ENCODE measurements at places on chromosomes 5 and 9.

DNA sequence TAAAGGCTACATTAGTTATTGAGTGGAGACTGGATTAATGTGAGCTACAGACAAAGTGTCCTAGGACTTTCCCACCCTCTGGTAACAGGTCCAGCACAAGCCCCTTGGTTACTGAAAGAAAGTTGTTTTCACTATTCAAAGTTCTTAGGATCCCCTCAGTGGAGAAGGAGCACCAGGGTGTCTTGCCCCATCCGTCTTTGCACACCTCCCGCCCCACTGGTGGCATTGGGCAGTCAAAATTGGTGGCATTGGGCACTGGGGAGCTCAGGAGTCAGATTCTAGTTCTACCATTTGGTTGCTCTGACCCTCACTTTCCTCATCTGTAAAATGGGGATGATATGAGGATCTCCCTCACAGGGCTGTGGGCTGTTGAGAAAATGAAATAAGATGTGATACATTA, 2.4 kb upstream of the ANGPTL2 start:
- DNase-seq, result no peak

DNA sequence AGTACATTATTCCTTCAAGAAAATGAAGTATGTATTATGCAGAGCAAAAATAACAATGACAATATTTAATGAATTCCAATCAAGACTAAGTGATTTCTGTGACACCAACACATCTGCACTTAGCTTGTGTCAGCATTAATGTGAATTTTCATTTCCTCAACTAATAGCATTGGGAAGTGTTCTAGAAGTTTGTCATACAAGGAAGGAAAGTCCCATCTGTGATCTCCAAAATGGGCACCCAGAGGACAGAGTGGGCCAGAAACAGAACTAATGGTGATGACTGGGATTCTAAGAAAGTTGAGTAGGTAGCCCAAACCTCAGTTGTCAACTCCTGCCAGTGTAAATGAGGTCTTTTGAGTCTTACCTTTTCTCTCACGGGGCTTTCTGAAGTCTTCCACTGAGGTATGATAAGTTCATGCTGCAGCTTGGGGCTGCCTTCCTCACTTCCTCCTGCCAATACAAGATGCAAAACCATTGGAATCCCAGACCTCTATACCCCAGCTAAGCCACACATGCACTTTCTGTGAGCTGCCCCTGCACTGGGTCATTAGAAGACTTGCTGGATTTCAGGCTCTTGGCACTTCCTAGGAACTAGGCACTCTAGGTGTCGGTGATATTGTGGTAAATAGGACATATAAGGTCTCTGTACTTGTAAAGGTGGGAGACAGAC, 4.9 kb downstream of the ADAM19 start:
- no peak for DNase-seq

DNA sequence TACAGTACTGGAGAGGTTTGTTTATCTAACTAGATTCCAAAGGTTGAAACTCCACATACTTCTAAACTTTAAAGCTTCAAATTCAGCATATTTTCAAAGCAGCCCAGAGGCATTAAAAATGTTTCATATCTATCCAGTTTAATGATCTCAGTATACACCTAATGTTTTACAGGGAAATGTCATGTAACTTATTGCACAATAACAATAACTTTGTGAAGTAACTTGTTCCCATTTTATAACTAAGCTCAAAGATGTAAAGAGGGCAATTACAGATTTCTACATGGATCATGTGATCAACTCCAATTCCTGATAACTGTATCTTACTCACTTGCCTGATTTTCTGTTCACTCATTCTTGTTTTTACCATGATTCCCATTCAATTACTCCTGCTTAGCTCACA, 610.0 kb downstream of the TAF11L14 start:
- no peak for DNase-seq

DNA sequence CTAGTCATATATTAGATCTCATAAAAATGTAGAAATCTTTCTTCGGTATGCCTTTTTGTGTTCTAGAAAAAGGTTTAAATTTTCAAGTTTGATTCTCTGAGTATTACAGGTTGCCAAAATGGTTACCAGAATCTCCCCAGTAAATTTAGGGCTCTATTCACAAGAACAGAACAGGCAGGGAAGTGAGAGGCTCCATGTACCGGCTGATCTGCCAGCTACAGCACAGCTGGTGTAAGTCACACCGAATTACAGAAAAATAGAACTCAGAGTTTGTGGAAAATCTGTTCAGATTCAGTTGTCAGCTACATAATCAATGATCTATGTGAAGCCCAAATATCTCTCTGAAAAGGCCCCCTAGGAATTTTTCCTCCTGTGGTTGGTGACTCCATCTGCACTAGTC, 10.5 kb downstream of the FAM81B start:
- no peak for DNase-seq

DNA sequence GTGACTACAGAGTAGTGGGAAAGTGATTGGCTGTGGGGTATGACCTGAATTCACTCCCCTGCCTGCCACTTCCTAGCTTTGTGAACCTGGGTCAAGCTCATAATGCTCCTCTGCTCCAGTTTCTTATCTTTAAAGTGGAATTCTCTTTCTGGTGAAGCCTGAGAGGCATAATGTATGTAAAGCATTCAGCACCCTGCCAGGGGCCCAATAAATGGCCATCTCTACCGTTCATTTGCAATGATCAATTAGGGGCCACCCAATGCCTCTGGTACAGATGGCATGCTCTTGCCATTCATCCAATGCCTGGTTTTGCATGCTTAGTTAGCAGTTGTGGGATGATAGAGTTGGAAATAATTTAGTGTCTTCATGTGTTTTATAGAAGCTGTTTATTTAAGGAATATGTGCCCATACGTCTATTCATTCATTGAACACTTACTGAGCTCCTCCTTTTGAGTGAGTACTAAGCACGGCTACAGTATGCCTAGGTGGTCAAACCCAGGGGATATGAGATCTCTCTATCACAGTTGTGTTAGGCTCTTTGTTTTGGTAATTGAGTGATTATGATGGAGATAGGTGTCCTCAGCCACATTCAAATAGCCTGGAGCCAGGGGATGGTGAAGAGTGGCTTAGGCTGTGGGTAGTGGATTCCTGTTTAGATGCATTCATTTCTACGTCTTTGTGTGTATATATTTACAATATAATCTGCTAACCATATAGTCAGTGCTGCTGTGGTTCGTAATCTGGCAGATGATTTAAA, 15.3 kb downstream of the ZNF462 start:
- DNase-seq, result no peak

DNA sequence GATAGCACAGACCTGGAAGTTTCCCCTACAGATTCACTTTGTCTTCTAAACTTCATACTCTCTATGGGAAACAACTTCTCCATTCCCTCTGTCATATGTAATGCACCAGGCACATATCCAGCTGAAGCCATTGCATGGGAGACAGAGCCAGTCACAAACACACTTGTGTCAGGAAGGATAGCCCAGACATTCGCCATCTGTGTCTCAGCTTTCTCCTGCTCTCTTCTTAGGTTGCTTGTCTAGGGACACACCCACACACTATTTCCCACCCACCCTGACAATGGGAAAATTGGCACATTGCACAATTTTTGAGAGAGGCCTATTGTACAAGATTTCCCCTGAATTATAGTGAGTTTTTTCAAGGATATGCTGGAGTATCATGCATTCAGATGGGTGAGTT, 158.4 kb upstream of the MPDZ start:
- no peak for DNase-seq

DNA sequence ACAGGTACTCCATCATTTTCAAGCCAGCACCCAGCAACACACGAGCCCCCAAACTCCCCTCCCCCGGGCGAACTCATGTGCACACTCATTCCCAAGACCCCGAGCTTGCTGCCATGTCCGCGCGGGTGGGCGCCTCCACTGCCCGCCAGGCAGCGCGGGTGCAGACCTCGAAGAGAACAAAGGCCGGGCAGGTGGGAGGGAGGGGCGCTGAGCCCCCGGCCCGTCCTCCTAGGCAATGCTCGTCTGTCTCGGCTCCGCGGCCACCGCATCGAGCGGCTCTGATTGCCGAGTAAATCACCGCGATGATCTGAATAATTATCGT, 47.1 kb upstream of the PSD2 start:
- no peak for DNase-seq

GRCh38 chr9:130555968-130556367, 23.4 kb upstream of the FUBP3 start:
- no peak for DNase-seq

DNA sequence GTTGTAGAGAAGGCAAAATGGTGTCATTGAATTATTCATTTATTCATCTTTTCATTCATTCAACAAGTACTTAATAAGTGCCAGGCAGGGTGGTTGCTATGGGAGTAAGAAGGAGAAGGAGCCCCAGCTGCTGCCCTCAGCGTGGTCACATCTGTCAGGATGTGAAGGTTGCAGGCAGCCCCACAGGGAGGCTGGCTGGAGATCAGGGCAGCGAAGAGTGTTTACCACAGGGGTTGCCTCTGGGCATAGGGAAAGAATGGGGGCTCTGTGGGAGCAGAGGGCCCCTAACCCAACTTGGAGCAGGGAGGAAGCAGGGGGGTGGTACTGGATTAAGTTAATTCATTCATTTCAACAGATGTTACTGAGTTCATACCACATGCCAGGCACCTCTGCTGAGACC, 6.0 kb downstream of the PCDH12 start:
- no peak for DNase-seq

DNA sequence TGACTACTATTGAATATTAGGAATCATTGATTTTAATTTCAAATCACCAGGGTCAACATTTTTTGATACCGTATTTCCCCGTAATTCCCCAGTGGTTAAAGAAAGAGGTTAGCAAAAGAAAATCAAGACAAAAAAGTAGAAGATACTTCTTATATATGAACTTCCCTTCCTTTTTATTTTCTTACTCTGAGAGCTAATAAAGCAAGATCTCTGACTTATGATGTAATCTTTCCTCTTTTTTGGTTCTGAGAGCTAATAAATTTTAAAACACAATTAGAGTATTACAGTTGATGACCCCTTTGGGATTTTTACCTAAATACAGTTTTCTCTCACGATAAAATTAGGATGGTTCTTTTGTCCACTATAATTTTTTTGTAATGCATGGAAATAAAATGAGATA, 9.2 kb upstream of the FYB1 start:
- no peak for DNase-seq

- peak; percentile 81 for DNase-seq
Measured at GRCh38 chr5:10902145-10902544, 141.1 kb upstream of the DAP start.

GRCh38 chr9:133810556-133811195, 72.5 kb upstream of the SARDH start:
- no peak for DNase-seq

DNA sequence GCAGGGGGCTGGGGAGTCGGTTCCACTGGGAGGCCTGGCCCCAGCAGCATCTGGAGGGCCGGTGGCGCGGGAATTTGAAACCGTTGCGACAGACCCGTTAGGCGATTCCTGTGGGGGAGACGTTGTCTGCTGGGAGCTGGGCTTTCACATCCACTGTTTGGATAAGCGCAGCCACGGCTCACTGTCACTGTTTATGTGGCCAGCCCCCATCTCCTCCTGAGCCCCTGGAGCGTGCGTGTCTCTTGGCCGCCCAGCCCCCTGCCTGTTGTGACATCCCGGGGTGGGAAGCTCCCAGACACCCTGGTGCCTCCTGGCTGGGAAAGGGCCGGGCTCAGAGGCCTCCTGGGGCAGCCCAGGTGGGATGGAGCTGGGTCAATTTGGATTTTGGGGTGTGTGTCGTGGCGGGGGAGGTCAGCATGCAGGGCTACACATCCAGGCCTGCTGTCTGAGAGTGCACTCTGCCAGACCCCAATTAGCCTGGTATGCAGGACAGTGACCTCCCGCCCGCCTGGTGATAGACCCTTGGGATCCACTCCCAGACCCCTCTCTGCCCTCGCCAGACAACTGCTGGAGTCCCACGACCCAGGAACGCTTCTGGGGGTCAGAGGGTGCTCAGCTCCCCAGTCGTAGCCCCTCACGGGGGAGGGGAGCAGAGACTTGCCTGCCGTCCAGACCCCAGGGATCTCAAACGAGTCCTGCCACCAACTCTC, 62.0 kb upstream of the RNU6ATAC start:
- DNase-seq, result peak; percentile 97

GRCh38 chr5:130496215-130496614, 592.0 kb downstream of the CHSY3 start:
- no peak for DNase-seq

DNA sequence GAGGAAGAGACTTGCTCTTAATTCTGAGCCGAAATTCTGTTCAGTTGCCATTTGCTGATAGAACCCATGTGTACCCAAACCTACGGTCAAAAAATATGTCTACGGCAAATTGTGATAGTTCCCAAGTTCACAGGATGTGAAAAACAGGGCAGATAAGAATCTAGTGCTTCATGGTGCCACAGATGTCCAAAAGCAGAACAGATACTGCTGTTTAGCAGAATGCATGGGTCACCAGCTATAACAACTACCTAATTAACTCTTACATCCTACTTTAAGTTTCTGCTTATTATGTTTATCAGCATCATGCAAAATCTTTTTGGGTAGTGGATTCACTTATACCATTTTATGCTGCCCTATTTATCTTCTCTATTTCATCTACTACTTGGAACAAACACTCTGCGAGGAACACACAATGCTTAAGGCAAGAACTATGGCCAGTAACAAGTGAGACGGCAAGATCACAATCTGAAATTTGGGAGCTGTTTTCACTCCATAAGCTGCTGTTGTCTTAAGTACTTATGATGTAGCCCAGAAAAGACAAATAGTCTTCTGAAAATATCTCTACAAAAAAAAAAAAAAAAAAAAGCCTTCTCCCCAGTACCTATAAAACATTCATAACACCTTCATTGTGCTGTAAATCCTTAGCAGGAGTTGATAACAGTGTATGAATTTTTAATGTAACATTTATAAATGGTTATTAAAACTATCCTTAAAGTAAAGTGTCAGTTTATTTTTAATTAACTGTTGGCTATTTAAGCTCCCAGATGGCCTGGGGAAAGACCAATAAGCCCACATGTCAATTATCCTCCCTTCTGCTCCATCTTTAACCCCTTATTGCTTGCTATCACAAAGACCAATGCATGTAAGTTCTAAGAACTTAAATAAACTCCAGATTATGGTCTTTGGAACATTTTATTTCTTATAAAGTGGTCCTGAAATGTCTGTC, 232.3 kb downstream of the TLR4 start:
- no peak for DNase-seq

GRCh38 chr5:158953929-158954534, 145.7 kb downstream of the EBF1 start:
- DNase-seq, result no peak

- DNase-seq, result no peak
Measured at GRCh38 chr5:151758141-151758429, 346 bp downstream of the ATOX1 start.

- no peak for DNase-seq
Measured at GRCh38 chr5:140821375-140822280, at the start of gene PCDHA5. Gene PCDHA5, plus strand, starts transcription at chr5:140821613.

GRCh38 chr5:104569621-104570020, 1007.0 kb upstream of the NUDT12 start:
- no peak for DNase-seq
